Muscle of leg (tissue), 16 donors: ENCODE measurements at places on chromosomes 6 and 20. TPM values are rescaled to one million over a fixed set of nuclear protein-coding genes. Genes with fewer than 3 reads are reported as not detected.

Gene BTNL2
- 0.43 TPM for polyA plus RNA-seq

Gene RPS6KA2
- 24.8 TPM for polyA plus RNA-seq

GRCh38 chr20:31851240-31851955 is 6.0 kb upstream of the FOXS1 start:
- DNase-seq: no peak

- DNase-seq: peak; percentile 43
Measured at GRCh38 chr6:28134015-28134414, 7.7 kb upstream of the ZKSCAN8 start.

DNA sequence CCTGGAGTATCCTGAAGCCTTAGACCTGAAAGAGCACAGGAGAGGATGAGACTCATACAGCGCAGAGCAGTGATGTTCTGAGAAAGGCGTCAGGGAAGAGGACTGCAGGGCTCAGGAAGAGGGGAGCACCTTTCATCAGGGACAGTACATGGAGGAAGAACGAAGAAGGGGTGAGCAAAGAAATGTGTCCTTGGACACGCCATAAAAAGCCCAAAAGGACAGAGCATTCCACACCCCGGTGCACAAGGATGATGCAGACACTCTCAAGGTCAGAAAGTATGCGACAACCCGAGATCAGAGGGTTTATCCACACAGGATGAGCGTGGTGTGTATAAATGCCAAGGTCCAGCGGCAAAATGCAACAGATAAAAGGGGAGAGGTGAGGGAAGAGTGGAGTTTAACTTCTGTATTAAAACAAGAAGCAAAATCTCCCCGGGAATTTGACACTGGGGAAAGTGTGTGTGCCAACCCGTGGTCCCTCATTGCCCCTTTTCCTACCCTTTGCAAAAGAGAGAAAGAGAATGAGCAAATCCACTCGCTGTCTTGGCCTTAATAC is 64.4 kb downstream of the SLC23A2 start:
- DNase-seq: no peak

Gene ADAM33
- 51.7 TPM for polyA plus RNA-seq

Gene COL21A1
- polyA plus RNA-seq: 128 TPM

DNA sequence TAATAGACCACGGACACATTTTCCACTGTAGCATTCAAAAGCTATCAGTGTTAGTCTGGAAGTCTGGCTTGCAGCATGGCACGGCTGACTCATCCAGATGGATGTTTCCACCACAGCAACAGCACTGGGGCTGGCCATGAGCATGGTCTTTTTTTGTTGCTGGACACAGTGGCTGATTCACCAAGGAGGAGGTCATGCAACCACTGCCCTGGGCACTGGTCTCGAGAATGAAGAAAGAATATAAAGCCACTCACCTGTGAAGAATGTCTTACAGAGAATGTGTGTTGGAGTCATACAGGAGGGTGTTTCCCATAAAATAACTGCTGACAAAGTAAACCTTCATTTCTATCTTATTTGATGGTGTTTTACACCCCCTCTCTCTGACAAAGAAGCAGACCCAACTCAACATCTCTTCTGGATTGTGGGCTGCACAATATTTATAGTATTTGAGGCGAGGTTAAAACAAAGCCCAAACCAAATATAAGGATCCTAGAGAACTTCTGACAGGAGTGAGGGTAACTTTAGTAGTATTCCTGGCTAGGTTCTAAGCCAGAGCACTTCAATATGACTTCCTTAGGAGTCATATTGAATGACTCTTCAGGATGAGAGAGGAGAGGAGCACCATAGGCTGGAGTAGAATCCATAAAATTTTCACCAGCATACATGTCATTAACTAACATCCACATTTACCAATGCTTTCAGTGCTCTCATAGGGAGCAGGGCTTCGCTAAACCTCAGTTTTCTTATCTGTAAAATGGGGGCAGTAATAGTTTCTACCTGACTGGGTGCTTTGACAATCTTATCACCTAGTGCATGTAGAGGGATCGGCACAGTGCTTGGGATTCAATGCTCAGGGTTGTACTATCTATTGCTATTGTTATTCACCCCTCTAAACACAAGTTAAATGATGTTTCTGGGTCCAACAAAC is 121.4 kb downstream of the KIF13A start:
- DNase-seq: peak; percentile 78

GRCh38 chr20:8077137-8077466 is 55.0 kb upstream of the PLCB1 start:
- DNase-seq: peak; percentile 83

- DNase-seq: no peak
Measured at GRCh38 chr20:62742979-62743776, 34.5 kb downstream of the NTSR1 start.

DNA sequence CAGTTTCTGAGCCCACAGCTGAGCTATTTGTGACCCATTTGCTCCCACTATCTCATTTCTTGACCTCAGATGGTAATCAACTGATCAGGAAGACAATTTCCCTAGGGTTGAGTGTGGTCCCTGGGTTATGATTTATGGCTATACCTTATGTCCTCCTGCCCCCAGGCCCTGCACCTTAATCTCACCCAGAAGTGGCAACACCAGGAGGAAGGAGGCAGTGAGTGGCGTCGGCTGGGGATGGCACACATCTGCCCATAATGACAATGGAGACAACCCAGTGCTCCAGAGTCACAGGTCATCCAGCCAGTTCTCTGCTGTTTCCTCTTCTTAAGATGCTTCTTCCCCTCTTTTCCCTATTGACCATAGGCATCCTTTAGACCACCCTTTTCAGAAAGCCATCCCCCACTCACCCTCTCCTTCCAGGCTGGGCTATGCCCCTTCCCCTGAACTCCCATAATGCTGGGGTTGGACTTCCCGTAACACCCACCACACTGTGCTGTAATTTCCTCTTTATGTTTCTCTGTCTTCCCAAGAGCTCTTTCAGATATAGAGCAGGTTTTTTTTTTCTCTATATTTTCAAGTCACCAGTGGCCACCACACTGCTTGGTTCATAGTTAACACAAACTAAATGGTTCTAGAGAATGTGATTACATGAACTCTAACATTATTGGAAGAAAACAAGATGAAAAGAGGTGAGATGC is 8.0 kb downstream of the TRIM10 start:
- DNase-seq: no peak

Gene VSTM2L
- 1.6 TPM for polyA plus RNA-seq

DNA sequence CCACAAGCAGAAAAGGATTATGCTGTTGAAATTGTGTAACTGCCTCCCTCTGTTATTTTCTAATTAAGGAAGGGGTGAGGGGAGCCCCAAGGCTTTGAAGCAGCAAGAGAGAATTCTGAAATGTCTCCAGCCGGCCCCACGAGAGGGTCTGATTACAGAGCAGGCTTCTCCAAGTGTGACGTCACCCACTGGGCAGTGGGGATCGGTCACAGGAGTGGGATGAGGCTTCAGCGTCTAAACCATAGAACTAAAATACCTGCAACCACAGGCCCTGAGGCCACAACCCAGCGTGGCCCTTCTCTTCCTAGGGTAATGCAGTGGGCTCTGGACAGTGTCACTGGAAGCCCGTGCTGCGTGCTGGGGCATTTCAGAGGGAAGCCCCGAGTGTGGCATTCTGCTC is 38.6 kb upstream of the APCDD1L start:
- peak; percentile 91 for DNase-seq

- no peak for DNase-seq
Measured at GRCh38 chr6:107128175-107128574, 12.9 kb upstream of the BEND3 start.

GRCh38 chr6:52208612-52209011 is 22.4 kb downstream of the IL17A start:
- peak; percentile 16 for DNase-seq

Gene SLC23A2
- polyA plus RNA-seq: 10.7 TPM

DNA sequence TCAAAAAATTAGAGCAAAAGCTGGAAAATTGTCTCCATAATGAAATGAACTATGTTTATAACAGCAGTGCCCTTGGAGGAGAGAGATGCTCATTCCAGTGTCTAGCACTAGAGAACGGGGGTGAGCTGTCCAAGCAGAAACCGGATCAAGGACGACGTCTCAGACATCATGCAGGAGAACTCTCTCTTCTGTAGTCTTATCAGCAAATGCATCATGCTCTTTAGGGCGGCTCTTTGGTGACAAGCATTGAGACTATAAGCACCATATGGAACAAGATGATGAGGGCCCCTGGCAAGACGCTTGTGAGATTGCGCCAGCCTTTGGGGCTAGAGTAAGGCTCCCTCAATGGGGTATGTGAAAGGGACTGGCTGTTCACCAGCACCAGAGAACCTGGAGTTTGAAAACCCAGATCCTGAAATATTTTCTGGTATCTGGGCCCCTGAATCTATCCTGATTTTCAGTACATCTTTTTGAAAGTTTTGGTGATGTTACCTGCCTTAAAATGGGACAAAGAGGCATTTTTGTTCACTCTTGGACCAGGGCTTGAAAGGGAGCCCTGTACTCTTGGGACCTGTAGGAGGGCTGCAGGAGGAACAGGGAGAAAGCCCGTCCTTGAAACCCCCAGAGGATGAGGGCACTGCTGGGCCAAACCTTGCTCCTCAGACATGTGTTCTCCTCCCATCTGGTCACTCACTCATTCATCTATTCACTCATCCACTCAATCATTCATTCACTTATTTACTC is 127.6 kb downstream of the TTLL2 start:
- no peak for DNase-seq

Gene NFYA
- polyA plus RNA-seq: 29.6 TPM

Gene AGPAT4
- 8.5 TPM for polyA plus RNA-seq

Gene CDK19
- 12.1 TPM for polyA plus RNA-seq

DNA sequence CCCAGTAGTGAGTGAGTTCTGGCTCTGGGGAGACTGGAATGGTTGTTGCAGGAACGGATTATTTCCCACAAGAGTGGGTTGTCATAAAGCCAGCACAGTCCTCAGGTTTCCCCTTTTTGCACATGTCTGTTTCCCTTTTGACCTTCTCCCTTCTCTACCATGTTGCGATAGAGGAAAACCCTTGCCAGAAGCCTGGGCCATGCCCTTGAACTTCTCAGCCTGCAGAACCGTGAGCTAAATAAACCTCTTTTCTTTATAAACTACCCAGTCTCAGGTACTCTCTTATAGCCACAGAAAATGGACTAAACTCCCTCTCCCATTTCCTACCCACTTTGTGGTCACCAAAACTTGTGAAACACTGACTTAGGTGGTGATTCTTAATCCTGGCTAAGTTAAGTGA is 7.2 kb upstream of the PPP1R16B start:
- DNase-seq: no peak

- no peak for DNase-seq
Measured at GRCh38 chr20:43717616-43717995, 9.2 kb downstream of the GTSF1L start.

DNA sequence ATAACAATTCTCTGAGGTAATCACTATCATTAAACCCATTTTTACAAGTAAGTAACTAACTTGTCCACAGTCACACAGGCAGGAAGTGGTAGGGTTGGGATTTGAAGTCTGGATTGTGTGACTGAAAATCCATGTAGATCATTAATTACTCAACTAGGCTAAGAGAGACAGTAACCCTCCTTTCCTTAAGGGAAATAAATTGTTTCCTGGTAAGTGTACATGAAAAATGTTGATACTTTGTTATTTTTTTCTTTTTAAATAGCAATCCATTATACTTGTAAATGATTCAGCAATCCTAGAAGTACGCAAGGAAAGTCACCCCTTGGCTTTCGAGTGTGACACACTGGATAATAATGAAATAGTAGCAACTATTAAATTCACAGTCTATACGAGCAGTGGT is 11.6 kb downstream of the SPACA1 start:
- no peak for DNase-seq

Gene GRM4
- 4.8 TPM for polyA plus RNA-seq

- DNase-seq: peak; percentile 42
Measured at GRCh38 chr20:50848846-50849673, 54.2 kb downstream of the BCAS4 start.

GRCh38 chr6:27871924-27872638 is 40.1 kb downstream of the OR2B2 start:
- peak; percentile 99 for DNase-seq

- no peak for DNase-seq
Measured at GRCh38 chr6:121724576-121724975, 289.1 kb downstream of the GJA1 start.

GRCh38 chr20:32526125-32526524 is 59.0 kb downstream of the NOL4L start:
- DNase-seq: no peak

DNA sequence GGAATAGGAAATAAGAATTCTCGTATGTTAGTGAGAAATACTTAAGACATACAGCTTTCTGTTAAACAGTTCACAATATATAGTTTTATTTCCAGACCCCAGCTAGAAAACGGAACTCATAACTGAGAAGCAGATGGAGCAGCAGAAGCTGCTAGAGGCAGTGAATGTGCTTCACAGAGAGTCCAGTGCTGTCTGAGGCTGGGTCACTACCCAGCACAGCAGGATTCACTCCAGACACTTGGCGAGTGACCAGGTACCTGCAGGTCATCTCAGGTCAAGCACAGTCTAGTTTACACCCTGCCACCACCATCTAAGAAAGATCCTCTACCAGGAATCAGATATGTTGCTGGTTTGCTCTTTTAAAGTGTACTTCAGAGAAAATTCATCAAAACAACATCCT is 243.1 kb upstream of the RAB32 start:
- no peak for DNase-seq

Gene LPA
- 0.07 TPM for polyA plus RNA-seq

Gene SLCO4A1
- polyA plus RNA-seq: 0.60 TPM

DNA sequence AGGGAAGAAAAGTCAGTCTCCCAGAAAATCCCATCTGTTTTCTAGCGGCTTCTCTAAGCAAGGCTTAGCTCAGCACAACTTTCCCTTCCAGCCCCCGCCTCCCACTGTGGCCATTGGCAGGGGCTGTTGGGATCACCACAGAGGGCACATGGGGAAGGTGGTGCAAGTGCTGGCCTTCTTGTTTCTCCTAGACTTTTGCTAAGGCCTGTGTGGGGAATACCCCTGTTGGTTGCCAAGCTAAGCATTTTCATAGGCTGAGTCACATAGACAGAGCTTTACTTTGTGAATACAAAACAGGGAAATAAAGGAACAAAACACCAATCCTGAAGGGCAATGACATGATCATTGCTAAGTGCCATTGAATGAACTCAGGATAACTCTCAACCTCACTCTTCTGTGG is 32.4 kb upstream of the TIAM2 start:
- no peak for DNase-seq

Gene MDFI
- 71.5 TPM for polyA plus RNA-seq

- DNase-seq: peak; percentile 89
Measured at GRCh38 chr20:6265204-6265904, 142.5 kb upstream of the FERMT1 start.

DNA sequence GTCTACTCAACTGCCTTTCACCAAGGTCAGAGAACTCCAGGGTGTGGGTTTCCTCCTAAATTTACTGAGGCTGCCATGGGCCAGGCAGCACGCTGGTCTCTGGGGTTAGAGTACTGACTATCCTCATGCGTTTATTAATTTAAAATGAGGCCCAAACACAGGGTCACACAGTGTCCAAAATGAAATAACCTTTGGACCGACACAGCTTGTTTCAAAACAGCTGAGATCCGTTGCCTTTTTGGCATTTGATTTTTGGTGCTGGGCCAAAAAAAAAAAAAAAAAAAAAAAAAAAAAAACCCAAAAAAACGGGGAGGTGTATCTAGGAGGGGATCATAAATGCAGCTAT is 14.6 kb upstream of the TOX2 start:
- peak; percentile 59 for DNase-seq

Gene EEF1A2
- 813 TPM for polyA plus RNA-seq

Gene SRXN1
- polyA plus RNA-seq: 10.6 TPM
